ENCODE measurements at places on chromosomes 2 and 18.

DNA sequence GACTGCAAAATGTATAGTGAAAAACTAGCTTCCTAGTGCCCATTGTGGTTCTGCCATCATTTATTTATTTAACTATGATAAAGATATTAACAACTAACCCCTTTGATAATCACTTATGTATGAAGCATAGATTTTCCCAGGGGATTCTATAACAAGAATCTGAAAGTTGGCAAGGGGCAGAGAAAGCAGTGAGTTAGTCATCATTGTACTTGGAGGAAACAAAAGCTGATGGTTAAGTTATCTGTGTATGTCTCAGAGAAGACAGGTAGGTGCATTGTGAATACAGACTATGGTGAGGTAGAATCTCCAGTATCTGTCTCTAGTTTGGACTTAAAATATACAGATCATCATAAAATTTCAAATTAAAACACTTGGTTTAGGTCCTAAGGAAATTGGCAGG, 2159.1 kb upstream of the CELF4 start:
- DNase-seq, result no peak

DNA sequence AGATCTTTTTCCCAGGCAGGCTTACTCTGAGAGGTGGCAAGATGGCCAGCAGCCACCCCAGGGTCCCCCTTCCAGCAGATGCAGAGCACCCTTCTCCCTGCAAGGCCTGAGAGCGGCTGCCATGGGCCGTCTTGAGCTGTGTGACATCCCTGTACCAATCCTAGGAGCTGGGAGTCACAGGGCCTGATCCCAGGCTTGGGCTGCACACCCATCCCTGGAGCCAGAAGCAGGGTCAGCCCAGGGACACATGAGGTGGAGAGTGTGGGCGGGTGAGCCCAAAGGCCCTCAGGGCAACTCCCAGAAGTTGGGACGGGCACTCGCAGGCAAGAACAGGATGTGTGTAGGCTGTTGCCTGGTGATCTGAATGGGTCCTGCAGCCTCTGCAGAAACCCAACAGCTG, 40.5 kb downstream of the CROCC2 start:
- no peak for DNase-seq

- no peak for DNase-seq
Measured at GRCh38 chr2:192373221-192373620, 178.5 kb upstream of the TMEFF2 start.

DNA sequence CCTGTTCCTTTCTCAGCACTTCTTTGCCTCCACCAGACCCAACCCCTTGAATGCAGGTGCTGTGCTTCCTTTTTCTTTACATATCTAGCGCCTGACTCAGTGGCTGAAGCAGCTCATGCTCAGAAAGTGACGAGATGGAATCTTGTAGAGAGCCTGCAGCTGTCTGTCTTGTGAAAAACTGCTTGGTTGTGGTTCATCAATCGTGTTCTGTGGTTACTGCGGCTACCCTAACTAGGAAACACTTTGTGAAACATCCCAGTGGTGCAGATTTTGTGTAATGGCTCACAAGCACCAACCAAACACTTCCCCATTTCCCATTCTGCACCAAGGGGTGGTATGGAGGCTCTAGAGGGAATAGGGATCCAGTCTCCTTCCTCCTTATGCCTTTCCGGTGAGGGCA, 307.2 kb upstream of the MMADHC start:
- DNase-seq, result no peak

- DNase-seq, result no peak
Measured at GRCh38 chr2:38997781-38998180, 108.1 kb downstream of the ARHGEF33 start.

DNA sequence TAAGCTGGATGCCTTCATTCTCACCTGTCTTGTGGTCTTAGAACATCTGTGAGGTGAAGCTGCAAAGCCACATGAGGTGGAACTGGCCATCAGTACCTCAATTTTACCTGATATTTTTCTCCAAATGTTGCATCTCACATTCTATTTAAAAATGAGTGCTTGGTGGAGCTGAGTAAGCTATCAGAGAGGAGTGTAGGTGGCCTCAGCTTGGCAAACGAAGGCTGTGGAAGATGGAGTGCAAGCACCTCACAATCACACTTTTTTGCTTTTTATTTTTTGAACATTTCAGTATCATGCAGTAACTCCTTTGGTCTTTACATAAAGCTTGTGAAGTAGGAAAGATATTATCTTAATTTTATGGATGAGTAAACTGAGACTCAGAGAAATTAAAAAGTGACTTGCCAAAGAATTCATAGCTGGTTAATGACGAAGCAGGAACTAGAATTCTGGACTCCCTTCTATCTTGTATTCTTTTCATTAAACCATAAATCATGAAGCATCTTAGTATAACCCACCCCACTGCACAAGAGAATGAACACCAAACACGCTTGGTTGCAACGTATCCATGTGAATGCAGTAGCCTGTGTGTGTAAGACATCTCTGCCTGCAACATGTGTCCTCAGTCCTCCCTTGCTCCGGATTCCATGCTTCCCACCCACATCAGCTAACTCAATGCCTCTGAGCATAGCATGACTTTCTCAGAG, 27.2 kb downstream of the C2orf49 start:
- DNase-seq, result no peak

- DNase-seq, result no peak
Measured at GRCh38 chr2:150644298-150645067, 157.0 kb upstream of the RND3 start.

DNA sequence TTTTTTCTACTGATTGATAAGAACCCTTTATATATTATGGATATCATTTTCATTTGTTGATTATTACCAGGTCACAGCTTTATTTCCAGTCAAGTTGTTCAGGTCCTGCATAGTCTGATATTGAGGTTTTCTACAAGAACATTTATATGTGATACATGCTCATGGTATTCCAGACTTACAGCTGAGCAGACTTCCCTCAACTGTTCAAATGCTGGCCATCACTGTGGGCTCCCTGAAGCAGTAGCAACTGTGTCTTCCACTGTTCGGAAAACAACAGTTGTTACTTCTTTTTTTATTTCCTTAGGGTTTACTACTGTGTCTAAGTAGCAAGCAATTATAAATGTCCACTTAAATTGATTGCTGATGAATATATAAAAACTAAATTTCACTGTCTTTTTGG, 79.5 kb downstream of the DGKD start:
- DNase-seq, result no peak

GRCh38 chr2:206918263-206918662, 21.1 kb upstream of the CPO start:
- DNase-seq, result no peak

Data from GM18507 (cell line).